ENCODE measurements at places on chromosomes 11 and 22.
A peak's percentile ranks its signal among the peaks of the same experiment; 100 is the strongest.

- no peak for DNase-seq
Measured at GRCh38 chr11:103920449-103920848, 116.0 kb upstream of the DDI1 start.

GRCh38 chr22:39900306-39901227, at the start of gene GRAP2:
Gene GRAP2, plus strand, starts transcription at chr22:39901084. Its CDS starts 46,023 bp downstream, at chr22:39947107.
- peak; percentile 43 for DNase-seq

DNA sequence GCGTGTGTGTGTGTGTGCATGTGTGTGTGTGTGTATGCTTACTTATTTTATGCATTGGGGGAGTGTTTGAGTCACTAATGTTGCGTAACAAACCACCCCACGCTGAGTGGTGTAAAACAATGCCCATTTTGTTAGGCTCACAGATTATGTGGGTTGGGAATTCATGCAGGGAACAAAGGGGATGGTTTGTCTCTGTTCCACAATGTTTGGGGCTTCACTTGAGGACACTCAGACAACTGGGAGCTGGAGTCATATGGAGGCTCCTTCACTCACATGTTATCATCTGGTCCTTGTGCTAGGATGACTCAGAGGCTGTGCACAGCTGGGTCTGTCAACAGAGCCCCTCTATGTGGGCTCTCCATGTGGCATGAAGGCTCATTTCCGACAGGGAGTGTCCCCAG, 51.3 kb upstream of the LARGE1 start:
- no peak for DNase-seq

DNA sequence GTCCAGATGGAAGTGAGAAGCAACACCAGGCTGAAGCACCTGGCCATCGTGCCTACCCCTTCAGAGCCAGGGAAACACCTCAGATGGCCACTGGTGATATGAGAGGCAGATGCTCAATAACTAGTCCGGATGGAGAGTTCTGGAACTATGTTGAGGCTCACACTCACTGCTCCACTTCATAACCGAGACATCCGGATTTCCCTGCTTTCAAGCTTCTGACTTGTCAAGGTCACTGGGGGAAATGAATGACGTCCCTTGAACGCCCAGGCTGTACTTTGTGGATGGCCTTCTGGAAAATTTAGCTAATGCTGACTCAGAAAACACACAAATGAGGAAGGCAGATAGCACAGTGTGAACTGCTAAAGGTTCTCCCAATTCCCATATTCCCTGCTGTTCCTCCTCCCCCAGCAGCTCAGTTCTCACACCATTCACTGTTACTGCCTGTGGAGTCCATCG, at the start of gene LYVE1:
TSS of gene LYVE1 (minus strand) at position 180 of the 456 bp plus-strand sequence. CDS start at position 47, 133 bp downstream.
- no peak for DNase-seq

DNA sequence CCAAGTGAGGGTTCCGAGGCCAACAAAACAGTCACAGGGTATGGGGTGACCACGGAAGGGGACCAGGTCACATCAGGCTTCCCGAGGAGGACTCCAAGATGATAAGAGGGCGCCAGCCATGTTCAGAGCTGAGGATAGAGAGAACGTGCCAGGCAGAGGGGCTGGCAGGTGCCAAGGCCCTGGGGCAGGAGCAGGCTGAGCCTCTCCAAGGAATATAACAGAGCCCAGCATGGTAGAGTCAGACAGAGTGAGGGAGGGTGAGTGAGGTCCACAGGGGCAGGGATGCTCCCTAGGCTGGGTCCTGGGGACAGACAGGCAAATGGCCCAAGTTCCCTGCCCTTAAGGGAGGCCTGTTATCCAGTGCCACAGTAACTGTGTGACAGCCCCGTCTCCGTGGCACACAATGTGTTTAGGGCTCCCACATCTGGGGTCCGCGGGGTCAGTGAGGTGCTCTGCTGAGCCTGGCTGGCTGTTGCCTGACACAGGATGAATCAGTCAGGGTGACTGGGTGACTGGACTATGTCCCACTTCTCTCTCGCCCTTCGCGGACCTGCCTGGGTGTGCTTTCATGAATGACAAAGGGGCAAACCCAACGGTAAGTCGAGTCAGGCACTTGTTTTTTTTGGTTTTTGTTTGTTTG, 105.3 kb downstream of the MPPED1 start:
- no peak for DNase-seq

DNA sequence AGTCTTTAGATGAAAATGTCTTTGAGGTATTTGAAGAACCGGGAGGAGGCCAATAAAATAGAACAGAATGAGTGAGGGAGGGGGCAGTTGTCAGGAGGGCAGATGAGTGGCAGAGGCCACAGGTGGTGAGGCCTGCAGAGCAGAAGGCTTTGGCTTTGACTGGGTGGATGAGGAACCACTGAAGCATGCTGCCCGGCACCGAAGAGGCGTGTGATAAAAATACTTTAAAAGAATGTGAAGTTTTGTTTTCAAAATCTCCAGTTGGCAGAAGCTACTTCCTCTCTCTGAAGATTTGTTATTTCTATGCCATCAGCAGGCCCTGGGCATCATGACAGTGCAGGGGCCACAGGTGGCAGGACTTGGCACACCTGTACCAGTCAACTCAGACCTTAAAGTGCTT, 6.3 kb downstream of the MS4A12 start:
- no peak for DNase-seq

DNA sequence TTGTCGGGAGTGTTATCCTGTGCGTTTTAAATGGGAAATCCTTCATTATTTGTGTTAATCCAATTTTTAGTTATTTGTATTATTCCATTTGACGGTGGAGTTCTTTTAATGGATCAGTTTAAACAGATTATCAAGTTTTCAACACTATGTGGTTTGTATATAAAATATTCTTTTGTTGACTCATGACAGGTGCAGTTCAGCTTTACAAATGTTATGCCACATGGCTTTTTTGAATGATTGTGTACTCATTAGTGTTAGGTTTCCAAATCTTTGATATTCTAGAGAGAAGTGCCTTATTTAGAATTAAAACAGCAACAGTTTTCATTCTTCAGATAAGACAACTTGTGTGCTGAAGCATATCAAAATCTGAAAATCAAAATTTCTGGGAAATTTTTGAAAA, 2.4 kb downstream of the JAM3 start:
- DNase-seq, result no peak

DNA sequence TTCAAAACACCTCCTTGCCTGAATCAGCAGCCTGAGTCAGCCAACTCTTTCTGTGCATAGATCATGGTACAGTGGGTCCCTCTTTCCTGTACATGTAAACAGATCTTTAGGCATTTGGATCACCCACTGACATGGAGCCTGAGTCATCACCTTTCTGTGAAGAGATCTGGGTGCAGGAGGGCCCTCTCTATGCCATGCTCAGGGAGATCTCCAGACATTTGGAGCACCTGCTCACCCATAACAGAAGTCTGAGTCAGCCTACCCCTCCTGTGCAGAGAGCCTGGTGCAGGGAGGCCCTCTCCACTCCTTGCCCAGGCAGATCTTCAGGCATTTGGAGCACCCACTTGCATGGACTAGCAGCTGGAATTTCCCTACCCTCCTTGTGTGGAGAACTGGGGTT, 56.2 kb upstream of the GLYAT start:
- no peak for DNase-seq

GRCh38 chr11:83600661-83601060, 314.5 kb upstream of the CCDC90B start:
- DNase-seq, result no peak

DNA sequence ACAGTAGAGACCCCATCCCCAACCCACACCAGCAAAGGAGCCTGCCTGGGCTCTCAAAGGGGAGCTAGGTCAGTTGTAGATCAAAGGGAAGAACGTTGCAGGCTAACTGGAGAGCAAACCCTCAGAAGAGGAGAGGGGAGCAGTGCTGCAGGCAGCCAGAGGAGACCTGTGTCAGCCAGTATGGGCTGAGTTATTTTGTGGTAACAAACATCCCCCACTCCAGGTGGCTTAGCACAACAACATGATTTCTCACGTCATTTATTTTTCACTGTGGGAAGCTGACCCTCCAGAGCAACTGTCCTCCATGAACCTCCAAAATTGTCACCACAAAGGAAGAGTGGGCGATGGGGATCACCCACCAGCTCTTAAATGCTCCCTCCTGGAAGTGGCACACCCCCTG, 19.8 kb upstream of the SHANK2 start:
- DNase-seq, result no peak

DNA sequence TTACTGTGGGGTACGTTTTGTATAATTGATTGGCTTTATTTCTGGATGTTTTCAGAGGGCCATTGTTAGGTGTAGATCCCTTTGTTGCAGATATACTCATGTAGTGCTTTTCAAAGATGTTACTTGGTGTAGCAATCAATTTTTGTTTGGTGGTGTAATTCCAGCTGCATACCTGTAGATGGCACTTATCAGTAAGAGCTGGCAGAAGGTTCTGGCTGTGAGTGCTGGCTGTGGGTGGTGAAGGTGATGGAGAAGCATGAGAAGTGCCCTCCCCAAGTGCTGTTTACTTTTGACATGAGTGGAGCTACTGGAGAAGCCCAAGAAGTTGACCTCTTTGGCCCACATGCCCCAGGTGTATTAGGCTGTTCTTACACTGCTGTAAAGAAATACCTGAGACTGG, 1074.9 kb downstream of the FAM181B start:
- no peak for DNase-seq

DNA sequence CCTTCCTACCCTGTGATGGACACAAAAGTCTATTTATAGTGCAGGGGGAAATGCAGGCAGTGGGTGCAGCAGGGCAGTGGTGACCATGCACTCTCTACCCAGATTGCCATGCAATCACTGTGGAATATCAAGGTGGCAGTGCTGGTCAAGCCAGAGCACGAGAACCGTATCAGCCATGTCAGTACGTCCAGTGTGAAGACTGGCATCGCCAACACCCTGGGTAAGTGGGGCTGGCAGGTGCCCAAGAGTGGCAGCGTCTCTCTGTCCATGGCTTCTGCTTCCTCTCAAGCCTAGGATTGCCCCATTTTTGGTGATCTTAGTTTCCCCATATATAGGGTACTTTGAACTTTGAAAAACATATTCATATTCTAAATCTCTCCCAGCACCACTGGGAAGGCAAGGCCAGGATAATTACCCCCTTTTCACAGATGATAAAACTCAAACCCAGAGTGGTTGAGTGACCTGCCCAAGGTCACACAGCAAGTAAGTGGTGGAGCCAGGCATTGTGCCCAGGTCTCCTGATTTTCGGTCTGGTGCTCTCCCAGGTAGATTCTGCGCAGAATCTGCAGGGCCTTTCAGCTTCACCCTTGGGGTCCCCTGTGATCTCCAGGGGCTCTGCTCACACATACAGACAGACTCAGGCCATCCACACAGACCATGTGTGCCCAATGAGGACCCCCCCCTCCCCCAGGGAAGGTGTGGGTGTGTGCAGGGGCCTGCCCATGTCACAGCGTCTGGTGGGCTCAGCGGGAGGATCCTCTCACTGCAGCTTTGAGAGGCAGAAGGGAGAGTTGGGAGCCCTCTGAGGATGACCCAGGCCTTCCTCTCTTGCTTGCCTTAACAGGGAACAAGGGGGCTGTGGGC, 7.1 kb downstream of the INPPL1 start:
- no peak for DNase-seq

DNA sequence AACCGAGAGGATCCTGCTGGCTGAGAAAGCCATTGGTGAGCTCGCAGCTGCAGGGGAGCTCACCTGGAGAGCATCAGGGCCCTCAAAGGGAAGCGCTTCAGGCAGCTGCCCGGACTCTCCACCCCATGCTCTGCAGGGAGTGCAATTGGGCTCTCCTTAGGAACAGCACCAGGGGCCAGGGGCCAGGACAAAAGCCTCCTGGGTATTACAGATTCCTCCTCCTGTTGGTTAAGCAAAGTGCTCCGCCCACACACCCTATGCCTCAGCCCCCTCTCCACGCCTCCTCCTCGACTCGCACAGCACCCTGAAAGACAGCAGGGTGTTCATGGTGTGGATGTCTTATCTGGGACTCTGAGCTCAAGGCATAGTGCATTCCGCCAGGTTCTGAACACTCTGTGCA, 139.9 kb downstream of the SHANK2 start:
- no peak for DNase-seq

DNA sequence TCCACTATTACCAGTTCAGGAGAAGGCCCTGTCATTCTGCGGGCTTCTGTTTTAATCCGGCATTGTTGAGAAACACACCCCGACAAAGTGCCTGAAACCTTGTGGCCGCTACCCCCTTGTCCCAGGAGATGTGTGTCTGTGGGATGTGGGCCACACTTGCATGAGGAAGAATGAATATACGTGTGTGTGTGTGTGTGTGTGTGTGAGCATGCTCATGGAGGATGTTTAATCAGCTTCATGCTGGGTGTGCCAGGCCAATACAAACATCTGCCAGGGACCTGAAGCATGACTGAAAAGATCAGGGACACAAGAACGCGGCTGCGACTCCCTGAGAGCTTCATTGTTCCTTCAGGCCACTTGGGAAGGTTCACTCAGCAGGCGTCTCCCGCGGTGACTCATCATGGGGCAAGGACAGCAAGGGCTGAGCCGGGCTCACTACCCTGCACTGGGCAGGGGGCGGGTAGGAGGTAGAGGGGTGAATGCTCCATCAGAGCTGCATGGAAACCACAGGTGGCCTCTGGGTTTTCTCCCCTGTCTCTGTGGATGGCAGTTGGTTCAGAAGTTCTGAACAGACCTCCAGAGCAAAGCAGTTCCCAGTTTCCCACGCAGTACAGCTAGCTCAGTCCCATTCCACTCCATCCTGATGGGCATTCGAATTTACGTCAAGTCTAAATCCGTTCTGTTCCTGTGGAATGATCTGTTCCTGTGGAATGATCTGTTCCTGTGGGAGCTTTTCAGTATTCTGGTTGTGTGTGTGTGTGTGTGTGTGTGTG, 7.0 kb upstream of the MALAT1 start:
- DNase-seq, result no peak

GRCh38 chr22:49561338-49561737, 266.3 kb downstream of the BRD1 start:
- DNase-seq, result no peak

DNA sequence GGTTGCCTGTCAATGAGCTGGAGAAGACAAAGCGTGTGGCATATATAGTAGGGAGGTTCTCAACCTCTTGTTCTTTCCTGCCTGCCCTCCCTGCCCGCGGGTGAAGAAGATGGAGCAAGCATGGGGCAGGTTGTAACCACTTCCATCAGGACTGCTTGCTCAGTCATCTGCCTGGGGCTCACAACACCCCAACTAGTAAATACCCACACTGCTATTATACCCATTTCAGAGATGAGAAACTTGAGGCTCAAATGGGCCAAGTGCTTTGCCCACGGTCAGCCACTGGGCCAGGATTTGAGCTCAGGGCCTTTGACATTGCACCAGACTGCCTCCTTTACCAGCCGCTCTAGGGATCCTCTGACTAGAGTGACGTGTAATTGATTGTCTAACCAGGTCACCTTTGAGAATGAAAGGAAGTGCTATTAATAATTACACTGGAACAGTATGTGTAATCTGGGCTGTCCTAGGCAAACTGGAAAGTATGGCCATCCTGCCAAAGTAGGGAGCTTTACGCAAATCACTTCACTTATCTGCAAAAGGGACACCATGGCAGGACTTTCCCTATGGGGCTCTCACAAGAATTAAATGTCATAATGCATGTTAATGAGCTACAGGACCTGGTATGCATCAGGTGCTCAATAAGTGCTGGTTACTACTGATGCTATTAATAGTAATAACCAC, 2.8 kb upstream of the CDC42EP1 start:
- DNase-seq, result no peak
